ENCODE measurements at places on chromosomes 5 and 9. TPM values are rescaled to one million over a fixed set of nuclear protein-coding genes. Genes with fewer than 3 reads are reported as not detected.

- no peak overlapping the region for H3K27ac ChIP-seq
- H3K36me3 ChIP-seq, result no peaks in the 10 kb centered on the region
- H3K4me1 ChIP-seq, result no peaks in the 10 kb centered on the region
- no peak overlapping the region for H3K4me3 ChIP-seq
Measured at GRCh38 chr5:80967500-80968181, 7.5 kb downstream of the RASGRF2 start.

DNA sequence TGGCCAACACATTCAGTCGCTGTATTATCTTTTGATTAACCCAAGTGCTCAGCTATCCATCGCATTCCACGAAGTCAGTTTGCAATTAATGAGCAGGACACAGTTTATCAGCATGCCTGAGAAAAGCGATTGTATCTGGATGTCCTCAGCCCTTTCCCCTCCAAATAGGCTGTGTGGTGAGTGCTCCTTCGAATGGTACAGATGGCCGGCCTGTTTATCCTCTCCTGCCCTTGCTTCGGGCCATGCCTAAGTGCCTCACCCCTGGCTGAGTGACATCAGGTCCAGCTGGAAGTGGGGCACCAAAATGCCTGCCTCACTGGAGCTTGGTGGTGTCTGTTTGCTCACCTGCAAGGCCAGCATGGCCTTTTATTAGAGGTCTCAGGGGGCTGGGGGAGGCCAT lies 317.3 kb downstream of the GADD45G start:
- H3K27ac ChIP-seq, result no peak overlapping the region
- H3K4me1 ChIP-seq, result no peaks in the 10 kb centered on the region
- H3K36me3 ChIP-seq, result no peaks in the 10 kb centered on the region
- no peak for DNase-seq
- no peaks in the 10 kb centered on the region for H3K27me3 ChIP-seq
- no peak overlapping the region for H3K4me3 ChIP-seq

DNA sequence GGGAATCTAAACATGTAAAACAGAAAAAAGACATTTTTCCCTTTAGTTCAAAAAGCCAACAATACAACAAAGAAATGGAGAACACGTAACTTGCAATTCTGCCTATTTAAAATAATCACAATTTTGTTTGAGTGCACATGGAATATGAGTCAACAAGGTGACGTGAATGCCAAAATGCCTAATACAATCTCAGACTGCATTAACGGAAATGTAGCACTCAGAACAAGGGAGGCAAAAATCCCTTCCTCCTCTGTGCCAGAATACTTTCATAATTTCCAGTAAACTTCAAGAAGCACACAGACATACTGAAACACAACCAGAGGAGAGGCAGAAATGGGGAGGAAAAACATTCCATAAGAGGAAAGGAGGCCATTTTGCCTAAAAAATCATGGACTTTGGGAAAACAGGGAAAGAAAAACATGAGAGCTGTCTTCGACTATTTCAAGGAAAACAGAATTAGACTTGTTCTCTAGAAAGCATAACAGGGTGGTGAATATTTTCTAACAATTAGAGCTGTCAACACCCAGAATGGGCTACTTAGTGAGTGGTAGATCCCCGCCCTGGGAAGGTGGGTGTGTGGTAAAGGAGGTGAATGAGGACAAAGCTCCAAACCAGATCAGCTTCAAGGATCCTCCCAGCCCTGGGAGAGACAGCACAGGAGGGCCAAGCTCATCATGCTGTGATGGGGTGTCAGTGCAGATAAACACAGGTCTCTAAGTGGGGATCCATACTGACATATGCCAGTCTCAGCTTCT lies 48.2 kb downstream of the ABCA1 start:
- no peak for DNase-seq
- H3K36me3 ChIP-seq, result no peaks in the 10 kb centered on the region
- H3K27ac ChIP-seq, result no peak overlapping the region

- H3K4me3 ChIP-seq, result no peak overlapping the region
- no peak overlapping the region for H3K27ac ChIP-seq
- H3K4me1 ChIP-seq, result peaks cover 4% of the 10 kb centered on the region
- DNase-seq, result no peak
- no peaks in the 10 kb centered on the region for H3K27me3 ChIP-seq
Measured at GRCh38 chr5:95942414-95942813, 19.2 kb downstream of the ELL2 start.

DNA sequence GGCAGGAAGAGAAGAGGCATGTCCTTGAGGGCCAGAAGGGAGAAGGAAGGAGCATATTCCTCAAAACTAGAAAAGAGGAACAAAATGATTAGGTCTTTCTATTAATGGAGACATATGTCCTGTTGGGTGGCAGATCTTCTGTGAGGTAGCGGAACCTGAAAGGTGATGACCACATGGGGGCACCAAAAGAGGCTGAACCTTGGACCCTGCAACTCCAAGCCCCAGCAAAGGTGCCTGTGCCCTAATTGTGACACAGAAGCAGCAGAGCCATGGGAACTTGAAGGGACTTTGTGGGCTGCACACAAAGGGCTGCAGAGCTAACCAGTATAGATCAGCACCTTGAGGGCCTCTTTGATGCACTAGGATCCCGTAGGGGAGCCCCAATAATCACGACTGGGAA lies 158.0 kb downstream of the BAAT start:
- H3K4me3 ChIP-seq, result no peak overlapping the region
- H3K27me3 ChIP-seq, result no peaks in the 10 kb centered on the region
- no peaks in the 10 kb centered on the region for H3K36me3 ChIP-seq
- peak; percentile 7 for DNase-seq
- no peak overlapping the region for H3K27ac ChIP-seq

GRCh38 chr5:74275171-74275992 lies 365.1 kb downstream of the ENC1 start:
- no peak overlapping the region for H3K4me3 ChIP-seq
- H3K4me1 ChIP-seq, result no peaks in the 10 kb centered on the region
- H3K27me3 ChIP-seq, result no peaks in the 10 kb centered on the region
- H3K36me3 ChIP-seq, result no peaks in the 10 kb centered on the region

- H3K36me3 ChIP-seq, result no peaks in the 10 kb centered on the region
- H3K4me1 ChIP-seq, result no peaks in the 10 kb centered on the region
- peaks cover 6% of the 10 kb centered on the region for H3K27me3 ChIP-seq
- H3K4me3 ChIP-seq, result no peak overlapping the region
Measured at GRCh38 chr5:127441799-127442484, 75.5 kb upstream of the PRRC1 start.

- H3K4me1 ChIP-seq, result no peaks in the 10 kb centered on the region
- H3K4me3 ChIP-seq, result no peak overlapping the region
- H3K27ac ChIP-seq, result no peak overlapping the region
- DNase-seq, result peak; percentile 19
Measured at GRCh38 chr5:66138637-66139317, 5.3 kb upstream of the SREK1 start.

GRCh38 chr9:134661791-134662142 lies 20.2 kb downstream of the COL5A1 start:
- H3K27me3 ChIP-seq, result no peaks in the 10 kb centered on the region
- DNase-seq, result no peak
- H3K36me3 ChIP-seq, result no peaks in the 10 kb centered on the region
- H3K4me3 ChIP-seq, result no peak overlapping the region
- no peak overlapping the region for H3K27ac ChIP-seq
- H3K4me1 ChIP-seq, result no peaks in the 10 kb centered on the region

- no peak overlapping the region for H3K4me3 ChIP-seq
- DNase-seq, result no peak
- H3K27me3 ChIP-seq, result no peaks in the 10 kb centered on the region
- no peaks in the 10 kb centered on the region for H3K4me1 ChIP-seq
Measured at GRCh38 chr9:109551651-109552050, 53.5 kb upstream of the PTPN3 start.

Gene OBP2B
- not detected for total RNA-seq

DNA sequence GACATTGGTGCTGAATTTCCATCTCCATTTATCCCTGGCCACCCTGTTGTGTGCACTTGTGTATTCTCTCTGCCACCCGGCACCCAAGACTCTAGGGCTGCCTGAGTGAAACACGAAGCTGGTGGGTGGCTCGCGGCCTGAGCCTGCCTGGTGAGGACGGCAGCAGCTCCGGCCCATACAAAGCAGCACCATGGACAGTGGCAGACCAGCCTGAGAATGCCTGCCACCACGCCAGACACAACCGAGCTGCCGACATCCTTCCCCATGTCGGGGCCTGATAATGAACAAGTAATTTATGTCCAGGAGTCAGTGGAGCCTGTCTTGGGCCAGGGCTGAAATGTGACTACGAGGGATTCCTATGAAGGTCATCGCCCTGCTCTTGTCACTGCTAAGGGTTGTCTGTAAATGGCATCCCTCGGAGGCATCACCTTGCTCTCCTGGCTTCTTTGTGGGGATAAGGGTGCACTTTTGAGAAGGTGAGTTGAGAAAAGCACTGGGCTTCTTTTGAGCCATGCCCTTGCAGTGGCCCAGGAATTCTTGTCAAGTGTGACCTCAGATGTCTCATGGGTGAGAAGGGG lies 175.7 kb downstream of the MELK start:
- no peaks in the 10 kb centered on the region for H3K4me1 ChIP-seq
- no peaks in the 10 kb centered on the region for H3K36me3 ChIP-seq
- peaks cover 13% of the 10 kb centered on the region for H3K27me3 ChIP-seq
- DNase-seq, result peak; percentile 42

DNA sequence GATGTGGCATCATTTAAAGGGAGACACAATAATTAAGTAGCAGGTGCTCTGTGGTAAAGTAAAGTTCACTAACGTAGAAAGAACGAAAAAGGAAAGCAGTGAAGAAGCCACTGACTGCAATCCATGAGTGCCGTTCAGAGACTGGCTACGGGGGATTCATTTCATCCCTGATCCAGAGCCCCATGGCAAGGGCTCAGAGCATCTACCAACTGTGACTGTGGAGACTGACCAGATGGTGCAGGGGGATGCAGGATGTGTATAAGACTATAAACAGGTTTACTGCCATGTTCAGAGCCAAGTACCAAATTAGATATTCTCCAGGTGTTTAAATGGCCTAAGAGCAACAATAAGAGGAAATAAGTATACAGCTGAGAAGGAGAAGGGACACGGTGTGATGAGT lies 47.7 kb downstream of the MARCHF11 start:
- H3K27ac ChIP-seq, result no peak overlapping the region
- no peaks in the 10 kb centered on the region for H3K4me1 ChIP-seq
- H3K4me3 ChIP-seq, result no peak overlapping the region
- no peaks in the 10 kb centered on the region for H3K27me3 ChIP-seq
- no peaks in the 10 kb centered on the region for H3K36me3 ChIP-seq

Gene INSL4
- total RNA-seq, result not detected
